ENCODE measurements at places on chromosomes 5 and 9.

DNA sequence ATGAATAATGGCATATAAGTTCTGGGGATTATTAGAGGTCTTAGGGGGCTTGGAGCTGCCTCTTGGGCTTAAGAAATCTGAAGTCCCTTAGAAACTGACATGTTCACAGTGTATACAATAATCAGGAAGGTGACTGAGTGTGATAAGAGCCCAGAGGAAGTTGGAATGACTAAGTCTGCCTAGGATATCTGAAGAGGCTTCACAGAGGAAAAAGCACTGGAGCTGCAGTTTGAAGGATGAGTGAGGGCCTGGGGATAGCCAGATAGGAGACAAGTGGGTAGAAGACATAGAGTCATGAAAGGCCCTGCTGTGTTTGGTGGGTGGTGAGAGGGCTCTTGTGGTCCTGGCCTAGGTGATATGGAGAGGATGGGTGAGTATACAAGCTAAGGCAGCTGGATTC is 8.8 kb downstream of the NEUROG1 start:
- DNase-seq, result no peak

DNA sequence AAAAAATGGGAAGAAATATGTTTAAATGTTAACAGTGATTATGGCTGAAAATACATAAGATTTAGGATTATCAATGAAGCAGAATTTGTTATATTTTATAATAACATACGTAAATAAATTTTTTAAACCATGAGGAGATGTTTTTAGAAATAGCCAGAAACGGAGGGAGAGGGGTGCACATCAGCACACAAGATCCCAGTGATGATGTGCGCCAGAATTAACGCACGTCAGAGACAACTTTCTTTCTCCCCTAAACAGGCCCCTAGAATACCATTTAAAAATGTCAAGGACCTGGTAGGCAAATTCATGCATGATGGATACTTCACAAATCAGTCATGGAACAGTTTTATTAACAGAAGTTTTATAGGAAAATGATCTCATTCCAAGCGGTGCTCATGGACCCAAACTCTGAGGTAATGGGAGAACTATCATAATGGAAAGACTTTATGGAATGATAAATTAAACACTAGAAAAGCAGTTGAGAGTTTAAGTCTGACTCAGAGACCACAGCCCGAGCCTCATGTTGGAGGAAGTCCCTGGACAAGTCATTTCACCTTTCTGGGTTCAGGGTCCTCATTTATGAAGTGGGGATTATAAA is 258.9 kb upstream of the GAS1 start:
- no peak for DNase-seq

- no peak for DNase-seq
Measured at GRCh38 chr9:73173557-73174329, 22.1 kb downstream of the ANXA1 start.

GRCh38 chr9:24071716-24072115 is 245.7 kb upstream of the ELAVL2 start:
- no peak for DNase-seq

GRCh38 chr5:117551236-117551635 is 976.6 kb upstream of the SEMA6A start:
- no peak for DNase-seq

DNA sequence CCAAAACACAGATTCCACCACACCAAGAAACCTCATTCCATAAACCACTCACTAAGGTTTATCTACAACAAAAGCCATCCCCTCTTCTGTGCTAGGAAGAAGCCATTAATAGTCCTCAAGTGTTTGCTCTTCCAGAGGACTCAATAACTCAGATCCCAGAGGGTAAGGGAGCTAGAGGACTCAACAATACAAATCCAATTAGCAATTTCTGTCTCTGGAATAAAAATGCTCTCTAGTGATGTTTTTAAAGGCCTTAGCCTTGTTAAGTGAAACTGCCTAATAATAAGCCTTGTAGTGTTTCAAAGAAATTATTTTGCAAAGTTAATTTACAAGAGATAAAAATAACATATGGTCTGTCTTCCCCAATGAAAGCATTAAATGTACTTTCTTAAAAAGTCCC is 942.4 kb downstream of the CDH12 start:
- DNase-seq, result no peak

Measured in inflammatory macrophage treated with lipopolysaccharide for 1 hour (primary cell).